Suprapubic skin (tissue), 4 donors: ENCODE measurements at places on chromosomes 3 and 15. TPM values are rescaled to one million over a fixed set of nuclear protein-coding genes. Genes with fewer than 3 reads are reported as not detected.

The PDZRN3 gene
- total RNA-seq, result 33.3 TPM

The GXYLT2 gene
- 18.6 TPM for total RNA-seq

The CASR gene
- not detected for total RNA-seq

The ADGRG7 gene
- total RNA-seq, result not detected

The PDIA5 gene
- 7.1 TPM for total RNA-seq

The DAZL gene
- total RNA-seq, result not detected

The PGBD4 gene
- 2.3 TPM for total RNA-seq

The SLC7A14 gene
- not detected for total RNA-seq

The ZNF662 gene
- total RNA-seq, result 13.1 TPM

The NDUFB4 gene
- total RNA-seq, result 95.8 TPM

The CD96 gene
- total RNA-seq, result 0.56 TPM

The CFAP100 gene
- not detected for total RNA-seq

The LRRC31 gene
- not detected for total RNA-seq

The SEMA5B gene
- total RNA-seq, result 2.0 TPM

The CTXN2 gene
- total RNA-seq, result not detected

The SIN3A gene
- total RNA-seq, result 94.8 TPM

The ACTC1 gene
- 1.1 TPM for total RNA-seq

The GPR149 gene
- 0.25 TPM for total RNA-seq

The GOLGA6A gene
- 3.9 TPM for total RNA-seq

The ADCY5 gene
- total RNA-seq, result 4.6 TPM

The ISL2 gene
- 0.76 TPM for total RNA-seq

The RUBCN gene
- 70.2 TPM for total RNA-seq

The ARGFX gene
- total RNA-seq, result not detected

The ROBO2 gene
- total RNA-seq, result 0.95 TPM
